Sciatic nerve (tissue), 2 donors: ENCODE measurements at places on chromosomes 13 and 19.

DNA sequence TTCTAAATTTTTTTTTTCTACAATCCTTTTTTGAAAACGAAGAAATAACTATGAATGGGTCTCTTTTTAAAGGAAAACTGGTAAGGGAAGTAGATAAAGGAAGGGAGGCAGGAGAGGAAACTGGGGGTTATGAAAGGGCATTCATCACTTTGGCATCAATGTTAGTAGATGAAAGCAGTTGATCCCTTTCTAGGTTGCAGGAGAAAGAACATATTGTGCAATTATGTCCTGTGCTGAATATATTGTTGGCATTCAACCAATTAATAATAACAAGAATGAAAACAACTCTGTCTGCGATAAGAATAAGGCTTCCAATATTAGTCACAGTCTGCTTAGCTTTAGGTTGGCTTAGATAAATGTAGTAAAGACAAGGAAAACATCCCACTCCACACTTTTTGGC is 796.8 kb upstream of the KLHL1 start:
- no peak for DNase-seq

GRCh38 chr19:45323671-45324081 is 1.0 kb upstream of the CKM start:
- no peak for DNase-seq

DNA sequence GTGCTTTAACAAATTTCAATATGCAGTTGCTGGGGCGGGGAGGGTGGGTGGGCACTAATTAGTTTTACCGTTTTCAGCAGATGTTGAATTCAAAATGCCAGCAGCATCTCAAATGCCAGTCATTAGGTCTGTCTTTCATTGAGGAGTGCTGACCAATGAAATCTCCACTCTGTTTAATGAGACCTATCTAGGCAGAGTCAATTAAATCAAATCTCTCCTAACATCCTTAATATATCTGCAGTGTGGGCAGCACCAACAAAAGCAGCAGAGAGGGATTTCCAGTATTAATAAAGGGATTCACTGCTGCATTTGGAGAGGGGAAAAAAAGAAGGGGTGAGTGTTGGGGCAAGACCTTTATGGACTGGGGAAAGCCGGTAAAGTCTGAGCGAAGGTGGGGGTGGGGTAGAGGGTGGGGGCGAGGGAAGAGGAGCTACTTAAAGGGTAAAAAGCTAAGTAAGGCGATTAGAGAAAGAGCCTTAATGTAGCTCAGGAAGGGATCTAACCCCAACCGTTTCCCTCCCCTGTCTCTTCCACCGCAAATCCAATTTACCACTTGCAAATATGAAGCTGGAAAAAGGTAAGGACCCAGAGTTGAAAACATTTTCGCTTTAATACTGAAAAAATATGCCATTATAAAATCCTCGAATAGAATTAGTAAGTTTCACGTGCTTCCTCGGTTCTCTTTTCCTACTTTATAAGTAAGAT is 4.5 kb downstream of the SLITRK1 start:
- DNase-seq, result no peak

DNA sequence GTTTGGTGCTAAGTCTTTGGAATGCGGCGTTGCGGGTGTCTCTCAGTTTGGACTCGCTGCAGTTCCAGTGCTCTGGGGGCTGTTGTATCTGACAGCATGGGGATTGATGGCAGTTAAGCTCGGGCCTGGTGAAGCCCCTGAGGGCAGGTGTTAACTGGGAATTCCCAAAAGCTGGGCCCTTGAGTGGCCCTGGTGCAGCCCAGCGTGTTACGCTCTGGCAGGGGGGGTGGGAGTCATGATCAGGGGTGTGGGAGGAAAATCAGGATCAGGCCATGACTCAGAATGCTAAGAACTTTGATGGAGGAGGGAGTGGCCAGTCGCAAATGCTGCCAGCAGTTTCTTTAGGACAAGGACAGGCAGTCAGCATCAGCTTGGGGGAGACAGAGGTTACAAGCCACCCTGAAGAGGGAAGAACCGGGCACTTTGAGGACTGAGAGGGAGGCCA is 19.6 kb downstream of the AP2A1 start:
- DNase-seq, result no peak

GRCh38 chr19:5313307-5313706 is 27.3 kb downstream of the PTPRS start:
- no peak for DNase-seq

DNA sequence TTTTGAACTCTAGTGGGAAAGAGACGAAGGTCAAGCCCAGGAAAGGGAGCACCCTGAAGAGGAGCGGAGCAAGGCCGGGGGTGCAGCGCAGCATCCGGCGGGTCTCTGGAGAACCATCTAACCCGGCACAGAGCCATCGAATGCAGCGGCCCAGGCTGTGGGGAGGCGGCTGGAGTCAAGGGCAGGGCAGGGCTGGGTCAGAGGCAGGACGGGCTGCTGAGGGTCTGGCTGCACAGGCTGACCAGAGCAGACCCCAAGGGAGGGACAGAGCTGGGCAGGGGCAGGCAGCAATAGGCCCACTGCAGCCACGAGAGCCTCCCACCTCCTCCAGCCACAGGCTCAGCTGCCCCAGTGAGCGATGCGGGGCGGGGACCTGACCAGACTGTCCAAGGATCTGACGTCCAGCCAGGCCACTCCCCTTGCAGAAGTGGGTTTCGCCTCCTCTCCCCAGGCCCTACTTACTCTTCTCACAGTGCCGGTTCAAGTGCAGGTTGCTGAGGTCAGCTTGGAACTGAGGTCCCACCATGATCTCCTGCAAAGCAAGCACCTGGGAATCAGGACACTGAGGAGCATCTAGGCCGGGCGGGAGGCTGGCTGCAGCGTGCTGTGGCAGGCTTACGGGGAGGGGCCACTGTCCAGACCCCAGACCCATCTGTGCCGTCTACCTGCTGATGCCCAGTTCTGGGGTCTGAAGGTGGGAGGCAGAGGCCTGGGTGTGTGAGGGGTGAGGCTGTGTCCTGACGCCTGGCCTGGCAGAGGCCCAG is 19.2 kb downstream of the MIER2 start:
- no peak for DNase-seq
